ENCODE measurements at places on chromosomes 16 and 17. TPM values are rescaled to one million over a fixed set of nuclear protein-coding genes. Genes with fewer than 3 reads are reported as not detected.

The CACNG3 gene
- total RNA-seq: not detected

The HP gene
- not detected for total RNA-seq

The ZNF624 gene
- total RNA-seq: 5.8 TPM

The OMG gene
- total RNA-seq: 0.13 TPM

The KRT24 gene
- not detected for total RNA-seq

The EFCAB5 gene
- total RNA-seq: 1.2 TPM

The SNX20 gene
- 27.8 TPM for total RNA-seq

The C17orf113 gene
- total RNA-seq: 0.20 TPM

The ATXN2L gene
- total RNA-seq: 267 TPM

The RRAD gene
- total RNA-seq: 0.60 TPM

The PRAC2 gene
- total RNA-seq: not detected

Measured in CD8-positive, alpha-beta memory T cell (primary cell).